ENCODE measurements at places on chromosomes 7 and 10.

DNA sequence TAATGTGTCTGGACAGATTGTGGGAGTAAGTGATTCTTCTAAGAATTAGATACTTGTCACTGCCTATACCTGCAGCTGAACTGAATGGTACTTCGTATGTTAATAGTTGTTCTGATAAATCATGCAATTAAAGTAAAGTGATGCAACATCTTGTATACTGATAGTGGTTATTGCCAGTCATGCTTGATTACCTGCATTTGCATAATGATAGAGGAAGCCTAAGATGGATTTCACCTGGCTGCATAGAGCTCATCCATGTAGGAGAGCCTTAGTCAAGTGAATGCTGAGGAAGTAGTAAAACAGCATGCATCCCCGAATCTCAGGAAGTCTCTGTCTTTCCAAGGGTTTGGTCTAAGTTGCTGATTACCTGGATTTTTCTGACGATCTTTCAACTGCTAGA is 64.2 kb upstream of the CAPZA2 start:
- DNase-seq = no peak

GRCh38 chr10:104875561-104875960 is 234.5 kb downstream of the SORCS3 start:
- no peak for DNase-seq

DNA sequence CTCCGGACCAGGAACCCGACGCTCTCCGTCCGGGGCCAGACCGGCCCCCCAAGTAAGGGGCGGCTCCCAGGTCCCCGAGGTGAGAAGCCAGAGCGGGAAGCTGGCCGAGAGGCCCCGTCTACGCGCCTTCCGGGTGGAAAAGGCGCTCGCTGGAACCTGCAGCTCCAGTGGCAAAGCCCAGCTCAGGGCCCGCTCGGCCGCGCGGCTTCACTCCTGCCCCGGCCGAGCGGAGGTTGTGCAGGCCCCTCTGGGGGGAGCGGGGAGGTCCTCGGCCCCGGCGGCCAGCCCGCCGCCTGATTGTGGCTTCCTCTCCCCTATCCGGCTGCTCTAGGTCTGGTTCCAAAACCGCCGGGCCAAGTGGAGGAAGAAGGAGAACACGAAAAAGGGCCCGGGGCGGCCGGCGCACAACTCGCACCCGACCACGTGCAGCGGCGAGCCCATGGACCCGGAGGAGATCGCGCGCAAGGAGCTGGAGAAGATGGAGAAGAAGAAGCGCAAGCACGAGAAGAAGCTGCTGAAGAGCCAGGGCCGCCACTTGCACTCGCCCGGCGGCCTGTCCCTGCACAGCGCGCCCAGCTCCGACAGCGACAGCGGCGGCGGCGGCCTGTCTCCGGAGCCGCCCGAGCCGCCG is 2.9 kb downstream of the UNCX start:
- DNase-seq = no peak

DNA sequence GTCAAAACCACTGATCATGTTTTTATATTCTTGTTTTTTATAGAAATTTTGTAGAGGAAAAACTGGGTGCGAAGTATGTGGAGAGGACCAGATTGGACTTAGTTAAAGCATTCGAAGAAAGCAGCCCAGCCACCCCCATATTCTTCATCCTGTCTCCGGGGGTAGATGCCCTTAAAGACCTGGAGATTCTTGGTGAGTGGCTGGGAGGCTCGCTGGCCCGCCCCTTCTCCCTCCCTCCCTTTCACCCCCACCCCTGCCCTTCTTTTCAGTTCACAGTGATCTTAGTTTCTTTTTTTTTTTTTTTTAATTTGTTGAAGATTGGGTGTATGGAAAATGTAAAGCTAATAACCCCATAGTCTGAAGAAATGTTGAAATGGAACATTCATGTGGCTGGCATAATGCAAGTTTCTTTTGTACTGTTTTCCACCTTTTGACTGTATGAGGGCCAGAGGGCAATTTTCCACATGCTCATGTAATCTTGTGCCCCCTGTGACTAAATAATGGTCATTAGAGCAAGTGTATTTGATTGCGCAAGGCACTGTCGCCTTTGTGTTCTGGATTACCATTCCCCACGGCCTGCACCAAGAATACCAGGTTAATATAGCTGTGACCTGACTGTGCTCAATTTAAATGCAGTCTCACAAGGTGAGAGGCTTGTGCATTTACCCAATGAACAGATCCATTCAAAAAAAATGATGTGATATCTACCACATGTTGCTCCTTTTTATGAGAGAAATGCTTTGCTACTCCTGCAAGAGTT is 77.7 kb downstream of the CDCA7L start:
- DNase-seq = no peak

- no peak for DNase-seq
Measured at GRCh38 chr10:9060314-9060713, 1005.8 kb downstream of the GATA3 start.

- no peak for DNase-seq
Measured at GRCh38 chr10:58775960-58776567, 263.4 kb downstream of the BICC1 start.

- no peak for DNase-seq
Measured at GRCh38 chr7:92075455-92076158, 58.7 kb downstream of the CYP51A1 start.

- no peak for DNase-seq
Measured at GRCh38 chr7:132750096-132750495, 173.8 kb upstream of the PLXNA4 start.

DNA sequence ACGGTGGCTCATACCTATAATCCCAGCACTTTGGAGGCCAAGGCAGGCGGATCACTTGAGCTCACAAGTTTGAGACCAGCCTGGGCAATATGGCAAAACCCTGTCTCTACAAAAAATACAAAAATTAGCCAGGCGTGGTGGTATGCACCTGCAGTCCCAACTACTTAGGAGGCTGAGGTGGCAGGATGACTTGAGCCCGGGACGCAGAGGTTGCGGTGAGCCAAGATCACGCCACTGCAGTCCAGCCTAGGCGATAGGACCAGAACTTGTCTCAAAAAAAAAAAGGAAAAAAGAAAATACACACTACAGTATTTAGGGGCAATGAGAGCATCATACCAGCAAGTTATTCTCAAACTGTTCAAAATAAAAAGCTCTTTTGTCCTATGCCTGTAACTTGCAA is 59.5 kb downstream of the ABI1 start:
- DNase-seq = no peak
